ENCODE measurements at places on chromosomes 7 and 10.

DNA sequence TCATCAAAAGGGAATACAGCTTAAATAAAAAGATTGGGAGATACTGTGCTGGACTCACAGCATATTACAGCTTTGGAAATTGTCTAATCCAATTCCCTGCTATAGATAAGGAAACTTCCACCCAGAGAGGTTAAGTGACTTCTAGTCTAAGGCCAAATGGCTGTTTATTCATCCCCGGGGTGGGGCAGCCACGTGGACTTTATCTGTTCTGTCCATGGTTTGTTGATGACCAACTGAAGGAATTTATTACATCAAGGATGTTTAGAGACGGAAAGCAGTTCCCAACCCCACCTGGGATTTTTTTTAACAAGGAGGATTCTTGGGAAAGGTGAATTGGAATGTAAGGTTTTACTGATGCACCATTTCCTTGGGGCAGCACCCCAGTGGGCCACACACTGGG lies 88.6 kb downstream of the ATXN7L1 start:
- no peaks in the 10 kb centered on the region for H3K36me3 ChIP-seq
- no peak for DNase-seq
- no peak overlapping the region for H3K27ac ChIP-seq
- H3K4me3 ChIP-seq: no peak overlapping the region
- no peaks in the 10 kb centered on the region for H3K27me3 ChIP-seq

DNA sequence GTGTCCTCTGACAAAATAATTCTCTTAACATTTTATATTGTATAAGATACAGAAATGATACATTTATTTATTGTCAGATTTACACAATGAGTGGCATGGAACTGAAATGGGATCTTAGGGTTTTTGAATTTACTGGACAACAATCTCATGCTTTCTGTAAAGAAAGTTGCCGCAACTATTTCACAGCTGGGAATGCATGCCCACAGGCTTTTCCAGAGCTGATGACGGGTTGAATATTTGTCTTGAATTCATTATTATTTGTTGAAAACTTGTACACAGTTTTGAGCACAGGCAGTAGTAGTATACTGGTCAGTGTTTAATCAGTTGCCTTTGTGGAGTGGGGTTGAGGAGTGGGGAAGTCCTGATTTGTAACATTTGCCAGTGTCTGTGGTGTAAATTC lies 20.5 kb upstream of the MRC1 start:
- no peaks in the 10 kb centered on the region for H3K27me3 ChIP-seq
- no peak overlapping the region for H3K4me3 ChIP-seq
- H3K36me3 ChIP-seq: no peaks in the 10 kb centered on the region

DNA sequence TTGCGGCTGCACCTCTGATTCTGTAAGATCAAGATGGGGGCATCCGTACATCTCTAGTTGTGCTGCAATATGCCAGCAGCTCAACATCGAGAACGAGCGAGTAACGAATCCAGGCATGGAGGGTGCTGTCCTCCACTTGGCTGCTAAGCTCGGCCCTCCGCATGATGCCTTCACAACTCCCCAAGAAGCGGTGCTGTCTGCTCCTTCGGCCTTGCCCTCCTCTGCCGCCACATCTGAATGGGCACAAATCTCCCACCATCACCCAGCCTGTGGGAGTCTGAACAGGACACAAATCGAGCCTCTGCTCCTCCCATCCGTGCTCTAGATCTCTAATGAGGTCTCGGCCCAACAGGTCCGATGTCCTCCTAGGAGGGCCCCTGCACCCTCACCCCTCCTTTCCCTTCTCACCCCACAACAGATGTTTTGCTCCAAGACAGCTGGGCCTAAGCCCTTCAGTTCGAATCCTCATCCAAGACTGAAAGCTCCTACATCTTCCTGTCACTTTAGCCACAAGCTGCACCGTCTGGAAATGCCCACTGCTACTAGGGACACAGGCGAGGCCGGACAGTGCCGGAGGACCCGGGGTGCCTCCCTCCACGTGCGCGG lies 86.7 kb downstream of the ZNF33B start:
- H3K36me3 ChIP-seq: no peaks in the 10 kb centered on the region
- H3K4me3 ChIP-seq: peak overlapping the region; percentile 85
- H3K4me1 ChIP-seq: peaks cover 8% of the 10 kb centered on the region
- no peaks in the 10 kb centered on the region for H3K27me3 ChIP-seq
- DNase-seq: no peak
- H3K27ac ChIP-seq: no peak overlapping the region

- no peak overlapping the region for H3K27ac ChIP-seq
- H3K36me3 ChIP-seq: no peaks in the 10 kb centered on the region
- H3K4me3 ChIP-seq: no peak overlapping the region
- peak; percentile 25 for DNase-seq
- no peaks in the 10 kb centered on the region for H3K27me3 ChIP-seq
Measured at GRCh38 chr7:87797798-87798403, 78.3 kb downstream of the SLC25A40 start.

DNA sequence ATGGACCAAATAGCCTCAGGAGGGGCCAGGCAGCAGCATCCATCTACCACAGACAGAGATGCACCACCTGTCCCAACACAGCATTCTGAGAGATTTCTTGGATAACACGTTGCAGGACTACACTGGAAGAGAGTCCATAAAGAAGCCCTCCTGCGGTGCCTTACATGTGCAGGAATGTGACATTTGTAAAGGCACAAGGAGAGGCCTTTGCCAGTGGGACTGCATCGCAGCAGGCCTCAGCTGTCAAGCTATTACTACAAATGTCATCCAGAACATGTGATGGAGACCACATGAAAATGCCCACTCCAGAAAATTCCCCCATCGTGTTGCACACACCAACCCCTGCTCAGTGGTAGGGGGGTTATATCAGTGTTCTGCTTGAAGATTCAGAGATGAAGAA lies 77.4 kb downstream of the ATXN7L1 start:
- peaks cover 33% of the 10 kb centered on the region for H3K4me1 ChIP-seq
- no peaks in the 10 kb centered on the region for H3K36me3 ChIP-seq
- no peak overlapping the region for H3K27ac ChIP-seq
- no peak for DNase-seq

GRCh38 chr7:129829737-129830631 lies 122.8 kb downstream of the UBE2H start:
- H3K27me3 ChIP-seq: no peaks in the 10 kb centered on the region
- peaks cover 4% of the 10 kb centered on the region for H3K36me3 ChIP-seq
- H3K27ac ChIP-seq: peak overlapping the region; percentile 95
- peak; percentile 72 for DNase-seq
- H3K4me1 ChIP-seq: peaks cover 40% of the 10 kb centered on the region

- DNase-seq: no peak
- H3K36me3 ChIP-seq: no peaks in the 10 kb centered on the region
- peaks cover 7% of the 10 kb centered on the region for H3K27me3 ChIP-seq
- H3K4me1 ChIP-seq: no peaks in the 10 kb centered on the region
- no peak overlapping the region for H3K4me3 ChIP-seq
Measured at GRCh38 chr7:22351878-22352277, 5.1 kb downstream of the RAPGEF5 start.

DNA sequence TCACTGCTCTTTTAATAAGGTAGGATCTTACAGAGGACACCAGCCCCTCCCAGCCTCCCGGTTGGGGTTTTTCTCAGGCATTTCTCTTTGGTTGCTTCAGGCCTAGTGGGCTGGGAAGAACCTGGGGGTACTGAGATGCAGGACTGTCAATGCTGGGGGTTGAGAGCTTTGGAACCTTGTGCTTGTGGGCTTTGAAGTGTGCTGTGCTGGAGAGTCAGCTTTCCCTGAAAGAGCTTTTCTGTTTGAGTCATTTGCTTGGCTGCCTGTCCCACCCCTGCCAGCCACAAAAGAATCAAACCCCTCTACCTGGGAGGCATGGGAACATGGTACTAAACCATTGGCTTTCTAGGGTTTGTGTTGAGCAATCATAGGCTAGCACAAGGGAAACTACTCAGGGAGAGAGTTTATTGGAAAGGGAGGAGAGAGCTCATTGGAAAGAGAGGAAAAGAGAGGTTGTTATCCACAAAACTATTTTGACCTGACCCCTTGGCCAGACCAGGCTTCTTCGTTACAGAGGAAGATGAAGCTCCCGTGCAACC lies 1.4 kb downstream of the SCD start:
- H3K4me1 ChIP-seq: peaks cover 38% of the 10 kb centered on the region
- no peak for DNase-seq
- no peaks in the 10 kb centered on the region for H3K27me3 ChIP-seq
- H3K4me3 ChIP-seq: peak overlapping the region; percentile 97
- H3K27ac ChIP-seq: no peak overlapping the region

GRCh38 chr10:78905015-78905956 lies 163.5 kb upstream of the ZMIZ1 start:
- H3K36me3 ChIP-seq: no peaks in the 10 kb centered on the region
- H3K4me1 ChIP-seq: no peaks in the 10 kb centered on the region
- H3K27ac ChIP-seq: no peak overlapping the region

Data from astrocyte (in vitro differentiated cells and primary cell).